Natural killer cell treated with Interleukin-12 subunit alpha and Interleukin-12 subunit beta and Interleukin-15 and Interleukin-18, amount 100 ng/mL, for 72 hours (primary cell): ENCODE measurements at places on chromosomes 7 and 10.

DNA sequence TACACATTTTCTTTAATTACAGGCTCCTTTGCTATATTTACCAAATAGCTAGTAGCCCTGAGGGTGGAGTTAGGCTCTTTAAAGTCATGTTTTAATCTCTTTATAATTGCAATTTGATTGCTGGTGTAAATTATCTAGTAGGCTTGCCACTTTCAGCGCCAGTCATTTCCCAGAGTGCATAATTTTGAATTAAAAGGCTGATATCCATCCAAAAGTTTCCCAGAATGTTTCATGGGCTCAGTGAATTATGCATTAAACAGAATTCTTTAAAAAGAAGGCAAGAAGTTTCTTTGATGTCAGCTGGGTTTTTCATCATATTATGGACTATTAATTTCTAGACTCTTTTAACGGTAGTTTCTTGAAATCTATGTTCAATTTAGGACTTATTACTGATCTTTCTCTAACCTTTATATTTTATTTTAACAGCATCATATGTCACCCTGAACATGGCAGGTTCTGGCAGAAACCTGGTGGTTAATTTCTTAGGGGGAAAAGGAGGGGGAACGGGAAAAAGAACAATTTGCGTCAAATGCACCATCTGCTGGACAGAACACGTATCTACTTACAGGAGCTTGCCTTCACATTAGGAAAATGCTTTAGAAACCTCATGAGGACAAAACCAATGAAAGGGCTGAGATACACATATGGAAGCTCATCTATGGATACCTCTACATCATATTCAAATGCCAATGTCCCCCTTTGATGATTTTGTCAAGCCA lies 171.1 kb downstream of the GRM3 start:
- DNase-seq: no peak

DNA sequence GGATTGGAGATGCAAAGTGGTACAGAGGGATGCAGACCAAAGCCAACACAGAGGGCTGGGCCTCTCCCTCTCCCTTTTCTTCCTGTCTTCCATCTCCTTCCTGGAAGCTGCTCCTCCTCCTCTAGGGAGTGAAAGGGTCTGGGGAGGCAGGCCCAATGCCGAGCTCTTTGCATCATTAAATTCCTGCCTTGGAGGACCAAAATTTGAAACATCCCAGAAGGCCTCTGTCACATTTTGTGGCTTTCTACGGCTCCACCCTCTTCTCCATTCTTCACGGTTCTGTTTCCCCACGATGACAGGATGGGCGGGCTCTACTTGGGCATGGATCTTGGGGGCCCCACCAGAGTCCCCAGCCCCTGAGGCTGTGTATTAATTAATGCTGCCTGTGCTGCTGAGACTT lies 76.4 kb downstream of the NEURL1 start:
- no peak for DNase-seq

DNA sequence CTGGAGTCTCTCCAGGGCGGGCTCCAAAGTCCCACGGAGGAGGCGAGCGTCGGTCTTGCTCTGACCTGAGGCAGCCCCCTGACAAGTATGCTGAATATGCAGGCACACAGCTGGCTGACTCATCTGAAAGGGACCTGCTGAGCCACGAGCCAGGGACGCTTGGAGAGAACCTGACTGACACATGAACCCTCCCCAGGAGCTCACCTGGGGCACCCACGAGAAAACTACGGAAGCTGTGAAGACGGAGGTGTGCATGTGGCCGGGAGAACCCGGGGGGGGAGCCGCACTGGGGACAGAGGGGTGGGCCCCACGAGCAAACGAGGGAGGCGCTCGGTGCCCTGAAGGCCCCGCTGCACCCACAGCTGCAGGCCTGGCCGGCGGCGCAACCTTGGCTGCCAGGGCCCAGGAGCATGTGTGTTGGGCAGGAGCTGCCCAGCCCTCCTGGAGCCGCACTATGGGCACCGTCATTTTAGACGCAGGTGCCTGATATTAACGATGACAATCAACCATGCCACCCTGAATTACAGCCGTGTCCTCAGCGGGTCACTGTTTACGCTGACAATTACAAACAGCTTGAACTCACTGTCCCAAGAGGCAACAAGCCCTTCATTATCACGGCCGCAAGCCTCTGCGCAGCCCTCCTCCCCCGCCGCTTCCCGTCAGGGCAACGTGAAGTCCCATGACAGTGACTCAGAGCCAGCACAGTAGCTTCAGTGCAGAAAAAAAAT lies 64.7 kb downstream of the DIP2C start:
- no peak for DNase-seq

- no peak for DNase-seq
Measured at GRCh38 chr10:82801289-82801688, 926.3 kb downstream of the NRG3 start.

GRCh38 chr7:38310591-38311101 lies 37.2 kb upstream of the TARP start:
- DNase-seq: no peak

DNA sequence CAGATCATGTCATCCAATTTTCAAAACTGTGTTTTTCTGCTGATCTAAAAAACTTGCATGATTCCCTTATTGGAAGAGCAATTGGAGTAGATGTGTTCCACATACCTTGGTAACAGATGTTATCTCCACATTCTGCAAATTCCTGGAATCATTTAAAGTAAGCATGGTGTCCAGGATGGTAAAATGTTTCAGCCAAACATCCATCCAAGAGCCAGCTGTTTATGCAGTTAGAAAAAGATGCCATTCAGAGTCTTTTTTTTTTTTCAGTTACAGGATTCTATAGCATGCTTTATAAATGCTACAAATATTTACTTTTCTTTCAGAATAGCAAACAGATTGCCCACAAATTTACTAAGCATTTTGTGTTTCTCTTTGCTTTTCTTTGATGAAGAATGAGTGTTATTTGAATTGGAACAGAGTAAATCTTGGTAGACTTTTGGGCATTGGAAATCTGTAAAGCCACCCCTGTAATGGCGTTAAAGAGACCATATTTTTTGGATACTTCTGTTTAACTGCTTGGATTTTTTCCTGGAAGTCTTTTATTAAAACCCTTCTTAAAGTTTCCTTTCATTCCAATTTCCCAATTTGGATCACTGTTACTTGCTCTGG lies 149.8 kb downstream of the GNAT3 start:
- no peak for DNase-seq

DNA sequence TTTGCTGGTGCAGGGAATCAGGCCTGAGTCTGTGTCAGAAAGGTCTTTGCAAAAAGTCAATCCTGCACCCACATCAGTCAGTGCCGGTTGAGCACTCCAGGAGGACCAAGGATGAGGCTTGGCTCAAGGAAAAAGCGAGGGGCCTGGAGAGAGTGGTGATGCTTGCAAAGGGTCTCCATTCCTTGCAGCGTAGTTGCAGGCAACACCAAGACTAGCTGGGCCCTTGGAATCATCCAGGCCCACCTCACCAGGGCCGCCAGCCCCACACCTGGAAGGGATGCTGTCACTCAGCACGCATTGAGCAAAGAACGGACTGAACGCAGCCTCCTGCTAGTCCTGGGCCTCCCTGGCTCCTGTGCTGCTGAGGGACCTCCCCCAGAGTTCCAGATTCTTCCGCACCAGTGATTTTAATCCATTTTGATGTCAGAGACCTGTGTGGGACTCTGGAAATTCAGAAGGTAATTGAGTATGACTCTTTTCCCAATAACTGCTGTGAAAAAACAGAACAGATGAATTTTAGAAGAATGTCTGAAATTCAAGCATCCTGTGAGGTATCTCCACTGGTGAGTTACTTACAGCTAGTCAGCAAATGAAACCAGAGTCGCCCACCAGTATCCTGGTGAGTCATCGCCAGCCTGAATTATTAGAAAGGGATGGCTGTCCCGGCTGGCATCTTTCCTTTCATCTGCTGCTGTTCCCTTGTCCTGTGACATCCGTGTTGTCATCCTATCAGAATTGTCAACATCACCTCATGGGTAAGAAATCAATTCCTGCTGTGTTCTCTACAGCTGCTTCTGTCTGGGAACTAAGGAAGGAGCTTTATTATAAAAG lies 150.8 kb upstream of the NPS start:
- DNase-seq: no peak

GRCh38 chr7:1091644-1092027 lies 3.7 kb downstream of the GPER1 start:
- no peak for DNase-seq

DNA sequence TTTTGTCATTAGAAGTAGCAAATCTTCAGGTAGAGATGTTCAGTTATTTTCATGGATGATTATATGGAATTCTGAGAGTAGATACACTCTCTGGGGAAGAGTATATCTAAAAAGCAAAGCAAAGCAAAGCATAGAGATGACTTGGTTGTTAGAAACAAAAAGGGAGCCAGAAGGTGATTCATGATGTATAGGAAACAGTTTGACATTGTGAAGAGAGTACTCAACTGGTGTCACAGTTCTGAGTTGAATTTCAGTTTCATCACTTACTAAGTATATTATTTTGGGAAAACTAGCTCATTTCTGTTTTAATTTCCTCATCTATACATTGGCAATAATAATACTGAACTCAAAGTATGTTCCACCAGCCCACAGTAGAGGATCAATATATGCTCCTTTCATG lies 86.8 kb downstream of the SEMA3C start:
- no peak for DNase-seq

DNA sequence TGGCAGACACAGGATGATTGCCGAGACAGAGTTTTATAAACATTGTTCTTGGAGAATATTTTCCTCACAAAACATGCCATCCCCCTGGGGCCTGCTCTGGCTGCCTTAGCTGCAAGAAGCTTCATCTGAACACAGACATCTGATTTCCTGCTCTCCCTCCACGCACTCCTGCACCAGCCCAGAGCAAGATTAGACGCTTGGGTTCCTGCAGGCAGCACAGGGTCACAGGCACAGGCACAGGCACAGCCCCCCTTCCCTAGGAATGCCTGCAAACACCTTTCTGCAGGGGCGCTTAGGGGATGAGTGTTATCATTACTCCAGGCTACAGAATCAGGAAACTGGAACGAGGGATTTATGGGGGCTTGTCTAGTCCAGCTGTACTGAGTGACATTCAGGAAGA lies 450.3 kb downstream of the GRID1 start:
- DNase-seq: no peak

GRCh38 chr7:33421429-33421828 lies 292.1 kb downstream of the BBS9 start:
- no peak for DNase-seq

GRCh38 chr10:52636874-52637273 lies 135.7 kb downstream of the MBL2 start:
- no peak for DNase-seq

- DNase-seq: peak; percentile 63
Measured at GRCh38 chr10:74177140-74177677, 26.2 kb downstream of the ADK start.

GRCh38 chr10:58175990-58176900 lies 91.4 kb downstream of the IPMK start:
- DNase-seq: no peak
